ENCODE measurements at places on chromosomes 1 and 21.

DNA sequence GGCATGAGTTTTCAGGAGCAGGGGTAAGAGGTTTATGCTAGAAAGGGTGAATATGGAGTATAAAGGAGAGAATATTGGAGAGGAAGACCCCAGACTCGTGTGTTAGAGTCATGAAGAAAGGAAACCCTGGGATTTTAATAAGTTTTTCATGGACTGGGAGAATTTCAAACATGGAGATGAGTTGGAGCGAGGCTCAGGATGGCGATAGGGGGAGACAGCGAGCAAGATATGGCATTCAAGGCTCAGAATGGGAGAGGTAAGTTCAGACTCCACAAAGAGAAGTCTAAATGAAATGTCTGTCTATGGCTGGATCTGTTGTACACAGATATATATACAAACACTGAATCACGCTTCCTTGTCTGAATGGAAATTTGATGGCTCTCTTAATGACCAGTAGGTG lies 92.5 kb downstream of the LRRC40 start:
- DNase-seq = no peak

GRCh38 chr1:93262645-93263044 lies 82.1 kb downstream of the CCDC18 start:
- no peak for DNase-seq

DNA sequence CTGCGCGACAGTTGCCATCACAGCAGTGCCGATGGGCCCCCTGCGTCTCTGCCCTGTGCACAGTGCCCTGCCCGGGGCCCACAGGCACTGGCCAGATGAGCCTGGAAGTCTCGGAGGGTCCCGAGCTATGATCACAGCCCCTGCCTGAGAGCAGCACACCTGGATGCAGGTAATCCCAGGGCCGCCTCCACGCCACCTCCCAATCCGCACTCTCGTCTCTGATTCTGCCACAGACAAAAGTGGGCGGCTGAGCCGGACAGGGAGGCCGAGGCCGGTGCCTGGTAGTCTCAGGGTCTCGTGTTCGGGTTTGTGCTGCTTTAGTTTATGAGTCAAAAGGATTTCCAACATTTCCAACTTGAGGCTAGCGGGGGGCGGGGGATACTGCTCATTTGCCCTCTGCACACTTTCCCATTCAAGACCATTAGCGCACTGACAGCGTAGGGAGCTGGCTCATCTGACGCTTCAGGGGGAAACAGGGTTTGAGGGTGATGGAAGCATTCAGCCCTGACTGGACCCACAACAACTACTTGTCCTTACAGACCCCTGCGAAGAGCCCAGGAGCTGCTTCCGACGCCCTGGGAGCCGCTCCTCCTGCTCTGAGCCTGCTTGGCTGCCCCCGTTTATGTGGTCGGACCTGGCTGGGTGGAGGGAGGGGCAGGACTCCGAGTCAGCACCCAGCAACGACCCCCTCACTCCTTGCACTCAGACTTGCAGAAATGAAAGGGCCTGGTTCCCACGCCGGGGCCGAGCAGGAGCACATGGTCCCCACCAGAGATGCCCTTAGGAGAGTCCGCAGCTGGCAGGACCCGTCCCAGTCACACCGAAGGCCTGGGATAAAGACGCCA lies 1.8 kb upstream of the TTC34 start:
- DNase-seq = no peak

- DNase-seq = peak; percentile 60
Observed at GRCh38 chr1:226444901-226445300, 37.0 kb upstream of the PARP1 start.
